B cell (primary cell): ENCODE measurements at places on chromosomes 1 and 21. TPM values are rescaled to one million over a fixed set of nuclear protein-coding genes. Genes with fewer than 3 reads are reported as not detected.

- no peak for DNase-seq
- H3K27me3 ChIP-seq: no peaks in the 10 kb centered on the region
- no peaks in the 10 kb centered on the region for H3K36me3 ChIP-seq
- no peak overlapping the region for H3K4me3 ChIP-seq
Observed at GRCh38 chr21:29407571-29407970, 108.8 kb downstream of the BACH1 start.

DNA sequence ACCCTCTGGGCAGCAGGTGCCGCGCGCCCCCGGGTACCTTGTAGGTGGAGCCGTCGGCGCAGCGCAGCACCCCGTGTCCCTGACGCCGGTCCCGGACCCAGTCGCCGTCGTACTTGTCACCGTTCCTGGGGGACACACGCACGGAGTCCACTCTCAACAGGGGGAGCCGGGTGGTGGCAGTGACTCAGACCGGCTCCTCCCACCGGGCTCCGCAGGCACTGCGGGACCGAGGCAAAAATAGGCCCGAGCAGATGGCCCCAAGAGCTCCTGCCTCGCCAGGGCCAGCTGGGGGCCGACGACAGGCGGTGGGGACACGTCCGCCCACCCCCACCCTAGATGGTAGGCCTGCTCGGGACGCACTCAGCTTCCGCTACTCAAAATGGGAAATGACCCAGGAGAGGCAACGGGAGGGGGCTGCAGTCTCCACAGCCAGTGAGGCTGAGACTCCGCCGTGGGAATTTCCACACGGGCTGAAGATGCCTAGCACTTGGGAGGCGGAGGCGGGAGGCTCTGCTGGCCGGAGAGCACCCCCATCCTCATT, 6.3 kb downstream of the MORN1 start:
- H3K27ac ChIP-seq: no peak overlapping the region
- DNase-seq: no peak

DNA sequence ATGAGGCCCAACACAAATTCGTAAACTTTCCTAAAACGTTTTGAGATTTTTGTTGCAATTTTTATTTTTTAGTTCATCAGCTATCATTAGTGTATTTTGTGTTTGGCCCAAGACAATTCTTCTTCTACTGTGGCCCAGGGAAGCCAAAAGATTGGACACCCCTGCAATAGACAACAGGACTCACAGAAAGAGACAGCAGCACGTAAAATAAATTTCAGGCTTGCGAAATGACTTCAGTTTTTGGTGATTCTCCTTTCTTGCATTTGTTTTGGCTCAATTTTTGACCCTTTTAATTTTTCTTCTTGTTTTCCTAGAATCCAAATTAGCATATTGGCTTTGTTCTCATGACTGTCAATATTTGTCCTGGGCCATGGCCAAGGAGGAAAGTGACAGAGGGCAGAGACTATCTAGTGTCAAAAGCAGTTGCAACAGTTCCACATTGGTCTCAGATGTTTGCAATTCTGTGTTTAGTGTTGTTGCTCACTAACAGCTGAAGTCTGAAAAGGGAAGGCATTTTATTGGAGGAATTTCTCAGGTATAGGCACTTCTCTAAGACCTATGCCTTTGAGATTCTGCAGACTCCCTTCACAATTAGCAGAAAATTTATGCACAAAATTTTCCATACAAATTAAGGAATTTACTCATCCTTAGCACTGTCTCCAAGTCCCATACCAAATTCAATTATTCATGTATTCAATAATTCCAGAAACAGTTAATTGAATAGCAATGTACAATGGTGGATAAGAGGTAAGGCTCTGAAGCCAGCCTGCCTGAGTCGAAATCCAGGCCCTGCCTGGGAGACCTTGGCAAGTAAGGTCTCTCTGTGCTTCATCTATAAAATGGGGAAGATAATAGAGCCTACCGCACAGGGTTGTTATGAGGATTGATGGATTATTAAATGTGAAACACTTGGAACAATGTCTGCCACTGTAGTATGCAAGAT, 160.9 kb upstream of the IVNS1ABP start:
- H3K27ac ChIP-seq: no peak overlapping the region
- no peaks in the 10 kb centered on the region for H3K4me1 ChIP-seq
- no peak for DNase-seq
- no peaks in the 10 kb centered on the region for H3K27me3 ChIP-seq

Gene CDC7
- total RNA-seq: 7.4 and 8.7 TPM in 2 replicates

DNA sequence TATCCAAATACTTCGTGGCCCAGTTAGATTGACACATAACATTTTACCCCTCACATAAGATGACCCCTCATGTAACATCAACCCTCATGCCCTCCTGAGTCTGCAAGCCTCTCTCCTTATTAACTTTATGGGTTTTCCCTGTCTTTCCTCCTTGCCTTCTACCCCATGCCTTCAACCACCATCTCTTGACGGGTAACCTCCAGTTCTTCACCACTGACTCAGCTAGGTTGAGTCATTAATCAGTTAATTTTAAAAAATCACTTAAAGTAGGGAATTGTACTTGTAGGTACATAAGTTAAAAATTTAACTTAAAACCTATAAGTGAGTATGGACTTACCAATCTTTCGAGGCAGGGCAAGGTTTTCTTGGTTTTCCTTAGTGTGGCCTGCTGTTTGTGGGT, 330.7 kb downstream of the CAMTA1 start:
- no peak for DNase-seq
- no peaks in the 10 kb centered on the region for H3K36me3 ChIP-seq
- no peaks in the 10 kb centered on the region for H3K4me1 ChIP-seq

DNA sequence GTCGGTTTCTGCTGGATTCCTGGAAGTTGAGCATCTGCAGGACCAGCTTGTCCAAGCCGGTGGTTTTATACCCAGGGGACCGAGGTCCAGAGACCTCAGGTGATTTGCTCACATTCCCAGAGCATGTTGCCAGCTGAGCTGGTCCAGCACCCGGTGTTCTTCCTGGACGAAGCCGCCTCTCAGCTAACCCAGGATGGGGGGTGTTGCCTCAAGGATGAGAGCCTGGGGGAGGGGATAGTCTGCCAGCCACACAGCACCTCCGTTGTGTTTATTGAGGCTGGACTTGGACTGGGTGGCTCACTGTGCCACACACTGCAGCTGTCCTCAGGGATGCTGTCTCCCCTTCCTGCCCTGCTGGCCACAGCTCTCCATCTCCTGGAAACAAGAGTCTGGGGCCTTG, 1.5 kb downstream of the TMEM201 start:
- H3K27ac ChIP-seq: no peak overlapping the region
- H3K27me3 ChIP-seq: no peaks in the 10 kb centered on the region
- H3K36me3 ChIP-seq: no peaks in the 10 kb centered on the region
- peak; percentile 34 for DNase-seq

DNA sequence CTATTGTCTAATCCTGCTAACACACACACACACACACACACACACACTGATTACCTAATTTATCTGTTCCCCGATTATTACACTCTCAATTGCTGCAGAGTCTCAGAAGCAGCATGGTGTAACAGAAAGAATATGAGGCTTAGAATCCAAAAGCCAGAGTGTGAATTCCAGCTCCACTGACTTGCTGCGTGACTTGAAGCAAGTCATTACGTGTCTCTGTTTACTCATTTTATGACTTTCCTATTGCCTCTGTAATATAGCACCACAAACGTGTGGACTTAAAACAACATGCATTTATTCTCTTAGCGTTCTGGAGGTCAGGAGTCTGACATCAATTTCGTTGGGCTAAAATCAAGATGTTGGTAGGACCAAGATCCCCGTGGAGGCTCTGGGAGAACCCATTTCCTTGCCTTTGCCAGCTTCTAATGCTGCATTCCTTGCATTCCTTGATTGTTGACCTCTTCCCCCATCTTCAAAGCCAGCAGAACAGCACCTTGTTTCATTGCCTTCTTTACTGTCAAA, 55.9 kb upstream of the ATP5PO start:
- no peak overlapping the region for H3K27ac ChIP-seq
- H3K36me3 ChIP-seq: no peaks in the 10 kb centered on the region
- H3K27me3 ChIP-seq: no peaks in the 10 kb centered on the region

Gene KANK4
- total RNA-seq: not detected in 2 replicates

DNA sequence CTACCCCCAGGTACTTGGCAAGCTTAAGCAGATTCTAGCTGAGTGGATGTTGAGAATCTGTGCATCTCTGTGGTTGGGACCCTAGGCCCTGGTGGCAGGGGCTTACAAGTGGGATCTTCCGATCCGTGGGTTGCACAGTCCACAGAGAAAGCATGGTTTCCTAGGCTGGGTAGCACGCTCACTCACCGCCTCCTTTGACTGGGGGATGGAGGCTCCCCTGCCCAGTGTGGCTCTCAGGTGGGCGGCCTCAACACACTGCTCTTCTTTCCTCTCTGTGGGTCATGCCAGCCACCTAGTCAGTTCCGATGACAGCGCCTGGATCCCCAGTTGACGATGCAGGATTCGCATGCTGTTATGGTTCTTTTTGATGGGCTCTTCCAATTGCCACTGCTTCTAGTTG, 639.5 kb upstream of the ADAMTS5 start:
- no peaks in the 10 kb centered on the region for H3K4me1 ChIP-seq
- H3K27ac ChIP-seq: no peak overlapping the region
- no peak for DNase-seq
- H3K4me3 ChIP-seq: no peak overlapping the region
- no peaks in the 10 kb centered on the region for H3K36me3 ChIP-seq

GRCh38 chr1:182170891-182171461, 109.5 kb upstream of the ZNF648 start:
- no peak overlapping the region for H3K4me3 ChIP-seq
- no peak overlapping the region for H3K27ac ChIP-seq
- no peak for DNase-seq
- H3K27me3 ChIP-seq: no peaks in the 10 kb centered on the region
- H3K36me3 ChIP-seq: no peaks in the 10 kb centered on the region

DNA sequence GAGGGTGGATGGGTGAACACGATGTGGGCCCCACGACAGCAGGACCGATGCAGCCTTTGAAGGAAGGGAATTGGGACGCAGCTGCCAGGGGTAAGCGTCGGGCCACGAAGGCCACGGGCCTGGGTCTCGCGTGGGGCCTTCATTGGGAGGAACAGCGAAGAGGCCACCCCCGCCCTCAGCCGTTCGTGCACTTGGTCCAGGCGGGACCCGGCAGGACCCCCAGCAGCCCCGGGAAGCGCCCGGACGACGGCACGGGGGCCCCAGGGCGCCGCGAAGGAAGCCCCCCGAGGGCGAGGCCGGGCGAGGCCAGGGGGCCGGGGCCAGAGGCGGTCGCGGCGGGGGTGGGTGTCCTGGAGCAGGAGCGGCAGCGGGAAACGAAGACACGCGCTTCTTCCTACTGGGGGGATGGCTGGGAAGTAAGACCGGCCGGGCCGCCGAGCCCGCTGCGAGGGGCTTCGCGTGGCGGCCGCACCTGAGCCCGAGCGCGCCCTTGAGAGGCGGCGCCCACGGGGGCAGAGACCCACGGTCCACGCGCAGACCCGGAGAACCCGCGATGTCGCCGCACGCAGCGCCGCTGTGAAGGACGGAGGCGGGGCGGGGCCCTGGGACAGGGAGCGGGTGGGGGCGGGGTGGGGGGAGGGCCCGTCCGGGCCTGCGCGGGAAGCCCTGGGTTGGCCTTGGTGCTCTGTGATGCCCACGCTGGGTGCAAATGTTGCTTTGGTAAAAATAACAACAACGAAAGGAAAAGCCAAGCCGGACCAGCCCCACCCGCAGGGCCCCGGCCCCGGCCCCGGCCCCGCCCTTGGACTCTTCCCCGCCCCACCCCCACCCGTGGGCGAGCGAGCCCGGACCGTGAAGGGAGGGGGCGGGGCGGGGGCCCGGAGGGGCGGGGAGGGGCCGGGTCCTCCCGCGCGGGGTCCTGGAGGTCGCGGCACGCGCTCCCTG, 56.0 kb upstream of the ADARB1 start:
- peak overlapping the region; percentile 27 for H3K4me3 ChIP-seq
- no peak overlapping the region for H3K27ac ChIP-seq
- no peaks in the 10 kb centered on the region for H3K27me3 ChIP-seq
- H3K4me1 ChIP-seq: peaks cover 17% of the 10 kb centered on the region

GRCh38 chr1:160365325-160365724, 1.5 kb upstream of the NHLH1 start:
- no peaks in the 10 kb centered on the region for H3K4me1 ChIP-seq
- H3K36me3 ChIP-seq: no peaks in the 10 kb centered on the region
- H3K27ac ChIP-seq: no peak overlapping the region
- no peak overlapping the region for H3K4me3 ChIP-seq

- no peak for DNase-seq
- H3K27ac ChIP-seq: no peak overlapping the region
- peaks cover 58% of the 10 kb centered on the region for H3K36me3 ChIP-seq
- no peaks in the 10 kb centered on the region for H3K4me1 ChIP-seq
- H3K27me3 ChIP-seq: no peaks in the 10 kb centered on the region
Observed at GRCh38 chr21:46347203-46347550, 23.2 kb downstream of the PCNT start.

GRCh38 chr1:107594536-107594935, 370.4 kb downstream of the VAV3 start:
- H3K27ac ChIP-seq: no peak overlapping the region

Gene IL12RB2
- total RNA-seq: 0.58 and 0.67 TPM in 2 replicates

GRCh38 chr1:209956116-209956515, 18.1 kb downstream of the SYT14 start:
- no peak for DNase-seq
- no peaks in the 10 kb centered on the region for H3K4me1 ChIP-seq
- no peak overlapping the region for H3K4me3 ChIP-seq
- no peaks in the 10 kb centered on the region for H3K27me3 ChIP-seq
- no peaks in the 10 kb centered on the region for H3K36me3 ChIP-seq

- H3K4me3 ChIP-seq: no peak overlapping the region
- no peaks in the 10 kb centered on the region for H3K27me3 ChIP-seq
- no peaks in the 10 kb centered on the region for H3K4me1 ChIP-seq
- H3K27ac ChIP-seq: no peak overlapping the region
Observed at GRCh38 chr1:174580801-174581200, 133.0 kb downstream of the GPR52 start.

- peak; percentile 37 for DNase-seq
- no peaks in the 10 kb centered on the region for H3K27me3 ChIP-seq
- no peaks in the 10 kb centered on the region for H3K4me1 ChIP-seq
- H3K36me3 ChIP-seq: peaks cover 3% of the 10 kb centered on the region
- H3K4me3 ChIP-seq: no peak overlapping the region
Observed at GRCh38 chr1:62144238-62144831, 50.3 kb upstream of the L1TD1 start.

GRCh38 chr21:43644609-43645008, 14.7 kb downstream of the HSF2BP start:
- no peak overlapping the region for H3K4me3 ChIP-seq
- DNase-seq: no peak
- H3K36me3 ChIP-seq: no peaks in the 10 kb centered on the region
- H3K27ac ChIP-seq: no peak overlapping the region

- H3K27ac ChIP-seq: no peak overlapping the region
- no peaks in the 10 kb centered on the region for H3K27me3 ChIP-seq
- no peak for DNase-seq
- H3K4me1 ChIP-seq: no peaks in the 10 kb centered on the region
Observed at GRCh38 chr1:114620419-114620818, 39.0 kb upstream of the BCAS2 start.

GRCh38 chr1:42312576-42313212, 22.3 kb downstream of the FOXJ3 start:
- H3K4me1 ChIP-seq: no peaks in the 10 kb centered on the region
- no peaks in the 10 kb centered on the region for H3K27me3 ChIP-seq
- no peak overlapping the region for H3K27ac ChIP-seq
- DNase-seq: no peak
- H3K36me3 ChIP-seq: peaks cover 4% of the 10 kb centered on the region

GRCh38 chr1:50275566-50275965, 147.7 kb downstream of the DMRTA2 start:
- no peaks in the 10 kb centered on the region for H3K36me3 ChIP-seq
- DNase-seq: no peak
- no peak overlapping the region for H3K27ac ChIP-seq
- H3K4me1 ChIP-seq: no peaks in the 10 kb centered on the region
- no peak overlapping the region for H3K4me3 ChIP-seq

Gene GPX7
- 21.4 and 23.9 TPM in 2 replicates for total RNA-seq

- no peak overlapping the region for H3K4me3 ChIP-seq
- no peaks in the 10 kb centered on the region for H3K27me3 ChIP-seq
- peaks cover 3% of the 10 kb centered on the region for H3K4me1 ChIP-seq
- no peak overlapping the region for H3K27ac ChIP-seq
- no peaks in the 10 kb centered on the region for H3K36me3 ChIP-seq
Observed at GRCh38 chr1:156140879-156141707, 12.3 kb upstream of the SEMA4A start.

Gene PRRX1
- not detected in 2 replicates for total RNA-seq
